Natural killer cell (primary cell): ENCODE measurements at places on chromosomes 4 and X. TPM values are rescaled to one million over a fixed set of nuclear protein-coding genes. Genes with fewer than 3 reads are reported as not detected.

- H3K27ac ChIP-seq = no peak overlapping the region
- no peaks in the 10 kb centered on the region for H3K27me3 ChIP-seq
- H3K36me3 ChIP-seq = no peaks in the 10 kb centered on the region
- H3K4me1 ChIP-seq = no peaks in the 10 kb centered on the region
Measured at GRCh38 chr4:170423137-170423536, 333.4 kb upstream of the AADAT start.

The PPP1R3F gene
- total RNA-seq = 3.6 TPM

DNA sequence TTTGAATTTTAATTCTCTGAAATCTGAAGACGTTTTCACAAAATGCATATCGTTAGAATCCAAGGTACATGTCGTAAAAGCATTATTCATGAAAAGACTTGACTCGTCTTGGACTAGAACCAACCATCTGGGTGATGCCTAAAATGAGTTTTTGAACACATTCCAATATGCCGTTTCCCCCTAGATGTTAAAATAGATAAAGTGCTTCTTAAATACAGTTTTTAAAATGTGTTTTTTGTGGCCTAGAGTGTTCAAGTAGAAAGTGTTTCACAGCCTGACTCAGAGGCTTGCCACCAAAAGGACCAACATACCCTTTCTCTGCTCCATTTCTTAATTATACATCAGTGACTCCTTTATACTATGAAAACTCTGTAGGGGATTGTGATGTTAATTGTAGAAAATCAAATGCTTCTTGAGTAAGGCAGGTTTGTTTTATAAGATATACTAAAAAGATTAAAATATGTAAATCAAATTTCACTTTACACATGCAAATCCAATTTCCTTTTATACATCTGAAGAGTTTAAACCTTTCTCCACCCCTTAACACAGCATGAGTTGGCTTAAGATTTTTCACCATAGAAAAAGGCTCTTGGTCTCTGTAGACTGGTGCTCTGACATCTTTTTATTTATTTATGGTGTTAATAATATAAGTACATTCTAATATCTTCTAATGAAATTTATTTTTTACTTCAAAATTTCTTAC lies 48.4 kb downstream of the PRKG2 start:
- H3K4me1 ChIP-seq = no peaks in the 10 kb centered on the region
- H3K27ac ChIP-seq = no peak overlapping the region
- no peaks in the 10 kb centered on the region for H3K36me3 ChIP-seq
- no peak for DNase-seq
- no peak overlapping the region for H3K4me3 ChIP-seq

The ADH4 gene
- total RNA-seq = not detected
